Renal cortex interstitium (tissue), 15 donors: ENCODE measurements at places on chromosomes 11 and 22.

GRCh38 chr22:27057717-27058116, 400.3 kb downstream of the MIAT start:
- no peak for DNase-seq

- no peak for DNase-seq
Measured at GRCh38 chr11:61294717-61295595, at the start of gene VWCE. TSS of gene VWCE (minus strand) at chr11:61295316. CDS start at chr11:61295037, 279 bp downstream.

GRCh38 chr11:112211536-112211935, 14.7 kb upstream of the PTS start:
- no peak for DNase-seq

GRCh38 chr11:96186806-96187205, 156.2 kb downstream of the MAML2 start:
- DNase-seq = no peak

- no peak for DNase-seq
Measured at GRCh38 chr11:5591613-5592012, 4.8 kb upstream of the TRIM6 start.
